Stimulated activated CD4-positive, alpha-beta T cell treated with anti-CD3 and anti-CD28 coated beads, Interleukin-2, amount 100 ng/mL, for 48 hours (primary cell): ENCODE measurements at places on chromosomes 12 and 14.

DNA sequence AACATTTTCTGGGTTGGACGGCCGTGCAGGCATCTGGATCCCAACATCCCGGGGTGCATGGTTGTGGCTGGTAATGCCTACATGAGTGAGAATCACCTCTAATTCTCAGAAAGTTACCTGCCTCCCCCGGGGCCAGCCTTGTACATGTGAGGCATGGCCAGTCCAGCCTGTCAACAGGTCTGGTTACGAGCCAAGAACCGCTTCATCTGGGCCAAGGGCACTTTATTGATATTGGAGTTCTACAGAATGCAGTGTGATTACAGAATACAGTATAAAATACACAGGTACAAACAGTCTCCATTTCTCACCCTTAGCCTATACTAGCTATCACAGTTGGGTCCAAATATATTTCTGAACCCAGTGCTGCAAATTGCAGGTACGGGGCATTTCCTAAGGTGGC is 84.9 kb upstream of the EVL start:
- no peak for DNase-seq

DNA sequence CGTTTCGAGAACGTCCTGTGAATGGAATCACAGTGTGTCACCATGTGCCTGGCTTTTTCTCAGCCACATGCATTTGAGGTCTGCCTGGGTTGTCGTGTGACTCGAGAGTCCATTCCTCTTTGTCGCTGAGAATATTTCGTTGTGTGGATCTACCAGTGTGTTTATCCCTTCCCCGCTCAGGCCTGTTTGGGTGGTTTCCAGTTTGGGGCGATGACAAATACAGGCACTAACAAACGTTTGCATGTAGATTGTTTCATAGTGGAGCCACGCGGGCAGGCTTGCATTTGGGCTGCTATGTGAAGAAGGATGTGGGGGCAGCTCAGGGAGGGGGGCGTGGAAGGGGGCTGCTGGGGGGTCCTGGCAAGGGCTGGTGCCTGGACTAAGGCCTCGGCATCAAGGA is 14.1 kb downstream of the RIN3 start:
- DNase-seq = no peak

DNA sequence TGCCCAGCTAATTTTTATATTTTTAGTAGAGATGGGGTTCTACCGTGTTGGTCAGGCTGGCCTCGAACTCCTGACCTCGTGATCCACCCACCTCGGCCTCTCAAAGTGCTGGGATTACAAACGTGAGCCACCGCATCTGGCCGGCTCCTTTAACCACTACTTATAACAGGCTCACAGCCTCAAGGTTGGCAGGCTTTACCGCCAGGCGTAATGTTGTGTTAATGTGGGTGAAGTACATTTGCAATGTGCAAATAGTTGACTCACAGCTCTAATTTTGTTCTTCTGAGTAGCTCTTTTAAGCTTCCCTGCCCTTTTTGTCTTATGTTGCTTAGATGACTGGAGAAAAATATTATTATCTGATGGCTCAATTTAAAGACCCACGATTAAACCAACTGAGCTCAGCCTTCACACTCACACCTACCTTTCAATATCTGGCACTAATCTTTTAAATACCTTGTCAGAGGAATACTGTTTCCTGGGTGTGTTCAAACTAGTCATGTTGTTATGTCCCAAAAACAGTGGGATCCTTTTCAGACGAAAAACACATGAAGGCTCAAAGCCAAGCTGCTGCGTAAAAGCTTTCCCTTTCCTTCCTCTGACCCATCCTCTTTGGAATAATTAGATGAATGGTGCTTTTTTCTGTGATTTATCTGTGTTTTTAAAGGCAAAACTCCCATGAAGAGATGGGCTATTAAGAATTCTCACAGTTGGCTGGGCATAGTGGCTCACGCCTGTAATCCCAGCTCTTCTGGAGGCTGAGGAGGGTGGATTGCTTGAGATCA is 57.2 kb upstream of the USP44 start:
- DNase-seq = no peak

DNA sequence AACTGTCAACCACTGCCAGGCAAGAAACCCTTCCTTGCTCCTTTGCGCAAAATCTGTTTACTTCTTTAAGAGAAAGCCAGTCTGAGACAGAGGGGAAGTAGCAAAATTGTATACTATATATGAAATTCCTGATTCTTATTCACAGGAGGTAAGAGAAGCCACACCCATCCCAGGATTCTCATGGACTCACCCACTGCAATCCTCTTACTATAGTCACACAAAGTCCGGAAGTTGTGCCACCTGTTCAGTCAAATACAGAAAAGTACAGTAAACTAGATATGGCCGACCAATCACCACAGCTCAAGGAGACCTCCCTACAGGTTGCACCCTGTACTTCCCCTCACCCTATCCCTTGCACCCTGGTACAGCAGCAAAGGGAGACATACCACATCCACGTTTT is 2.9 kb downstream of the PRMT5 start:
- DNase-seq = no peak

- DNase-seq = no peak
These were observed 64.5 kb downstream of the PTCSC3 start for GRCh38 chr14:36111822-36112583.
